Retinal pigment epithelial cell (primary cell): ENCODE measurements at places on chromosomes 11 and 22.

DNA sequence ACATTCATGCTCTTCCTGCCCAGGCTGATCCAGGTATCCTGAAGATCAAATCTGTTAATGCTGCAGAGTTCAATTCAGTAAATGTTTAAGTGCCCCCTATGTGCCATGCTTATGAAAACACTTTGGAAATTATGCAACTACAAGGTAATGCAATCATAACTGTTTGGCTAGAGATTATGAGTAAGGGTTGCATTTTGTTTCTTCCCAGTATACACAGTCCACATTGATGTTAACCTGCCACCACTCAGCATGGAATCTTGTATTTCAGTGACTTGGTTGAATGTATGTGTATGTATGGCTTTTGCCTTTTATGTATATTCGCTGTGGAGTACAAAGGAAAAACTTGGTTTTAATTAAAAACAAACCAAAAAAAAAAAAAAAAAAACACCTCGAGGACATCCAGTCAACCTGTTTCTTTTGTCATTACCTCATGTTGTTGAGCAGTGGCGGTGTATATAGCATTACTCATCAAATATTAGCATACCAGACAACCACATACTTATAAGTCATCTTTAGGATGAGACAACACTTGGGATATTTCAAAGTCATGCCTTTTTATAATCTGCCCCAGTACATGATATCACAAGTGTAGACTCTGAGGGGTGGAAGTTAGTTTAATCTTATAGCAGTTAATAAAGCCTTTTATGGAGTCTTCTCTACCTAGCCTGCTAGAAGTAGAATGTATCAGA lies 86.1 kb upstream of the HORMAD2 start:
- DNase-seq: peak; percentile 74

GRCh38 chr11:4607096-4607495 lies 935 bp downstream of the TRIM68 start:
- DNase-seq: no peak

- no peak for DNase-seq
These were observed 444.9 kb upstream of the KIRREL3 start for GRCh38 chr11:127445476-127445875.

DNA sequence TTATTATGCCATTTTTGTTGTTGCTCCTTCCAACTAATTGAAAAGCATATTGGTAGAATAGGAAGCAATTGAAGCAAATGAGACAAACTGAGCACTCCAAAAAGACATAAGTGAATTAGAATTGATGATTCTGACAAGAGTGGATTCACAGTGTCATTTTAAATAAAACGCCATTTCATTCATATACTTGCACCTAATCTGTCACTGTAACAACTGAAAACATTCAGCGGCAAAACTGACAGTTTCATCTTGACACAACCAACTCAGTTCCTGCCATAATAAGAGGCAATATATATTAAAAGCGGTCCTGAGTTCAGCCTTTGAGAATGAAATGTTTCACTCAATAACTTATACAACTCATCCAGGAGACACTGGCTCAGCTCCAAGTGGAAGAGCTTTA lies 306.8 kb downstream of the CNTN5 start:
- DNase-seq: no peak

DNA sequence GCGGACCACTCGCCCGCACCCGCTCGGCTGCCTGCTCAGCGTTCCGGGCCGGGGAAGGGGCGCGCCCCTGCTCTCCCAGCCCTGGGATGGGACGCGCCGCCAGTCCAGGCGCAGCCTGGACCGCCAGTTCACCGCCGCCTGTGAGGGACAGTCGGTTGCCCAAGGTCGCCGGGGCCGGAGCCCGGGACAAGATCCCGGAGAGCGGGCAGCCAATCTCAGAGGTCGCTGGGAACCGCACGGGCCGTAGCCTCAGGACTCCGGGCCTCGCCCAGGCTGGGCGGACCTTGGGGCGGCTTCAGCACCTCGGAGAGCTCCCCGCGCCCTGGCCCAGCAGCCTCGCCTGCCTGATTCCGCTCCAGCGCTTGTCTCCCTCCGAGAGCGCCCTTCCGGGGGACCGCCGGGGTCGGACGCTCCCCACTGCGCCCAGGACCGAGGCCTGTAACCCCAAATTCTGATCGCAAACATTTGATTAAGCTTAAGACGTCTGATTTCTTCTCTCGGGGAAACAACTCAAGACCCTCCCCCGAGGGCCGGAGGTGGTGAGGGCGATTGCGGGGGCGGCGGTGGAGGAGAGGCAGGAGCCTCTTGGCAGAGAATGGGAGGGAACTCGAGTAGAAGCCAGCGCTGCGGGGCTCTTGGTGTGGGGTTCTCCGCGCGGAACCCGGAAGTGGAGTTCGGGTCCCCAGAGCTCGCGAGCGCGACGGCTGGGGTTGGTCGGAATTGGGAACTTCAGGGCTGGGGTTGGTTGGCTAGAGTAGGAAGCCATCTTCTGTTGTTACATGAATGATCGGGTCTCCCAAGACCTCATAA lies 1.1 kb upstream of the CHRM4 start:
- no peak for DNase-seq

GRCh38 chr11:44766112-44766971 lies 39.6 kb downstream of the TSPAN18 start:
- DNase-seq: peak; percentile 79

DNA sequence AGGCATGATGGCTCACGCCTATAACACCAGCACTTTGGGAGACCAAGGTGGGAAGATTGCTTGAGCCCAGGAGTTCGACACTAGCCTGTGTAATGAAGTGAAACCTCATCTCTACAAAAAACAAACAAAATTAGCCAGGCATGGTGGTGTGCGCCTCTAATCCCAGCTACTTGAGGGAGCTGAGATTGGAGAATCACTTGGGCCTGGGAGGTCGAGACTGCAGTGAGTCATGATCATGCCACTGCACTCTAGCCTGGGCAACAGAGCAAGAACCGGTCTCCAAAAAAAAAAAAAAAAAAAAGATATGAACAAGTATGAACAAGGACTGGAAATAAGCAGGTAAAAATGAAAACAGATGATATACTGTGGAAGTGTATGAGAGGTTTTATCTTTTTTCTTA lies 54.1 kb upstream of the SOX6 start:
- no peak for DNase-seq

DNA sequence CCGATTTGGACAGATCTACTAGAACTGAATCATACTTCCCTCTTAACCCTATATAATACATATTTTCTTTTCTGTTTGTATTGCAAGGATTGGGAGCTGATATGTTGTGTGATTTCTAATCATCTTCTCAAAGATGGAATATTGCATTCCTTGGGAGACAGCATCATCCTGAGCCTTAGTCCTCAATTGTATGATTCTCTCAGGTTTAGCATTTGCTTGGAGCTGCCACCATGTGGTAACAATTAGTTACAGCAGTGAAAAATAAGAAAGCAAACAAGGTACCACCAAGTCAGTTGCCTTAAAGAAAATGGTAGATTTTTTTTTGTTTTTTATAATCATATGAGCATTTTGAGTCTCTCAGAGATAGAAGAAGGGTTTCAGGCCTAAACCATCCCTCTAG lies 11.9 kb downstream of the SNX19 start:
- DNase-seq: no peak

DNA sequence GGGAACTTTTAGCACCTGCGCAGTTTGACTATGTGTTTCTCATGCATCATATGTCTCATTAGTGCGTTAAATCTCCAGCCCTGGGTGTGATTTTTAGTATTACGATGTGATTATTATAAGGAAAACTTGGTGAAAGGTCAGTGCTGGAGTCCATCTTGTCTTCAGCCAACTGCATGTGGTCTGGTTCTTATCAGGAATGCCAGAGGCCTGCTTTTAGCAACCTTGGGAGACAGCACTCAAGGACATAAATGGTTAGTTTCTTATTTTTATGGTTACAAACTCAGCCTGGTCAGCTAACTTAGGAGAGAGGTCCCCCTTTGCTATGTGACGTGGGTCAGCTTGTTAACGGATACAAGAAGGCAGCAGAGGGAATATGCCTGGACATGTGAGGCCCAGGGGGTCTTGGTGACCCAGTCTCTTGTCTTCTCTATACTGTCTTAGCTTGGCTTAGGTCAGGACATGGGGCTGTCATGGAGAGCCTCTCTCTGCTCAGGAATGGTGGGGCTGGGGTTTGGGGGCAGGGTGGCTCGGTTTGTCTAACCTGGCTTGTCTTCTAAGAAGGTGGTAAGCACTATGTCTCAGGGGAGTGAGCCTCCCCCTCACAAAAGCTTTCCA lies 21.5 kb downstream of the KCTD21 start:
- no peak for DNase-seq

GRCh38 chr11:20367313-20367948 lies 3.9 kb downstream of the HTATIP2 start:
- DNase-seq: peak; percentile 77

DNA sequence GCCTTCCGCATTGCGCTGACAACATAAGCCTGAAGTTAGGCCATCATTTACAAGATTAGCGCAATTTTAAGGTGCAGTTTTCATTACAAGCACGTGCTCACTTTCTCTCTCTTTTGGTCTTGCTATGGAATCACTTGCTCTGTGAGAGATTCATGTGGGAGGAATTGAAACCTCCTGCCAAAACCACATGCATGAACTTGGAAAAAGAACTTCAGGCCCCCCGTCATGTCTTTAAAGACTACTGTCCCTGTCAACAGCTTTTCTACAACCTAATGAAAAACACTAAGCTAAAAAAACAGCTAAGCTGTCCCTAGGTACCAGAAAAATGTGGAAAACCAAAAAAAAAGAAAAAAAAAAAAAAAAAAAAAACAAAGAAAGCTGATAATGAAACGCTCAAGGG lies 1707.6 kb upstream of the RAG2 start:
- DNase-seq: no peak

DNA sequence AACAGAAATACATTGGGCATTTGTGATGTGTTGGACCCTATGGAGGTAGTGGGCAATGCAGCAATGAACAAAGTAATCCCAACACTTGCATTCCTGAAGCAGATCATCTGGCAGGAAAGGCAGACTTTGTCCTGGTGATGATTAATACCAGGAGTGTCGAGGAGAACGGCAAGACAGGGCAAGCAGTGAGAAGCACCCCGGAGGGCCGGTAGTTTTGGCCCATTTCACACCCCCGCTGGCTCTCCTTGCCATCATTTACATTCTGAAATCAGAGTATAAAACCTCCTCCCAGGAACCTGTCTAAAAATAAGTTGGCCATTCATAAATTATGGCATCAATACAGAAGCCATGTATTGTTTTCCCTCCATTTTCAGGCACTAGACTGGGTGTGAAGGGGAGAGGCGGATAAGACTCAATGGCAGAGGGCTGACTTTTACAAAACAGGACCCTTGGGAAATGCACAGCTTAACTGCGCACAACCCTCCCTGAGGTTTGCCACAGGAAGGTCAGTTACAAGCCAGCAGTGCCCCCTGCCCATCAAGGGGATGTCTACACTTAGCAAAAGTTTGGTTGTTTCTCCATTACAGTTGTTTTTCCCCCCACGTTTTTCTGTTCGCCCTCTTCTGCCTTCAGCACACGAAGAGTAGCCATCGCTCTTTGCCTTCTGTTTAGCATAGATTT lies 55.6 kb downstream of the OPCML start:
- no peak for DNase-seq

DNA sequence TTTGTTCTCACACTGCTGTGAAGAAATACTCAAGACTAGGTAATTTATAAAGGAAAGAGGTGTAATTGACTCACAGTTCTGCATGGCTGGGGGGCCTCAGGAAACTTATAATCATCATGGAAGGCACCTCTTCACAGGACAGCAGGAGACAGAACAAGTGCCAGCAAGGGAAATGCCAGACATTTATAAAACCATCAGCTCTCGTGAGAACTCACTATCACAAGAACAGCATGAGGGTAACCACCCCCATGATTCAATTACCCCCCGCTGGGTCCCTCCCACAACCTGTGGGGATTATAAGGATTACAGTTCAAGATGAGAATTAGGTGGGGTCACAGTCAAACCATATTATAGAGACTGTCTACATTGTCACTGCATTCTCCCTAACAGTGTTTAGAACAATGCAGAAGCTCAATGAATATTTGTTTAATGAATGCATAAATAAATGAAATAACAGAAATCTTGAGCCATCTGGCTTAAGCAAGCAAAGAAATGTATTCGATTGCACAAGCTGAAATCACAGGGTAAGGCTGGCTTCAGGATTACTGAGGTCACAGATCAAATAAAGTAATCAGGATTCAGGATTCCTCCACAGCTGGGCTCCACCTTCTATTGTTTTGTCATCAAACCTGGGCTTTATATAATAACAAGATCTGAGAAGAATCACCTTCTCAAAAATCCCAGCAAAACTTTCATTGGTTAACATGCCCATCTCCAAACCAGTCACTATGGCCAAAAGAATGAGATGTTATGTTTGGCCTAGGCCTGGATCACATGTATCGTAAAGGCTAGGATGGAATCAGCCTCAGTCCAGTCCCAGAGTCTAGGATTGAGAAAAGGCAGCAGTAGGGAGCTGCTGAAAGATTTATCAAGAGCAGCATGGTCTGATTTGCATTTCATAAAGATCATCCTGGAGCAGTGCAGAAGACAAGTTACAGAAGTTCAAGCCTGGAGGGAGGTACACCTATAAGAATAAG lies 137.8 kb upstream of the UBASH3B start:
- DNase-seq: no peak

DNA sequence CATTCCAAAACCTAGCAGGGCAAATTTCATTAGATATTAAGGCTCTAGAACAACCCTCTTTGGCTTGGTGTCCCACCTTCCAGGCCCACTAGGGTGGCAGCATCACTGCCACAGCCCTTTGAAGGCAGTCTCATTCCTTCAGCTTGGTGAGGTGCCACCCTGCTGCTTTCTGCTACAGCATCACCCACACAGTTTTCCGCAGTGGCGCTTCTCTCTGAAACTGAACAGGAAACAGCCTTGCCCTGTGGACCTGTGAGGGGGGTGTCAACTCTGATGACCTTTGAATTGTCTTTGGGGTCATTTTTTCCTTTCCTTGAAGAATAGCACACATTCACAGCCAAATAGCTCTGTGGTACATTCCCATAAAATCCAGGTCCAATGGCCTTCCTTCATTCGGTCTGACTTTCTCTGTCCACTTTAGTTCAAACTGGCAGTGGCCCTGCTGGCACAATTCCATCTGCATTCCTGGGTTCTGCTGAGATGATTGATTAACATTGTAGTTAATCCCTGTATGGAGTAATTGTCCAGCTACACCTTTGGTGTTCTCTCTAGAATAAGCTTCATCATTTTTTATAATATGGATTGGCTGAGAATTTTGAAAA lies 251.9 kb upstream of the FAT3 start:
- peak; percentile 81 for DNase-seq

- peak; percentile 88 for DNase-seq
These were observed 28.3 kb upstream of the USP47 start for GRCh38 chr11:11813288-11813962.

GRCh38 chr22:19984851-19985811 lies 31.5 kb downstream of the ARVCF start:
- DNase-seq: no peak

DNA sequence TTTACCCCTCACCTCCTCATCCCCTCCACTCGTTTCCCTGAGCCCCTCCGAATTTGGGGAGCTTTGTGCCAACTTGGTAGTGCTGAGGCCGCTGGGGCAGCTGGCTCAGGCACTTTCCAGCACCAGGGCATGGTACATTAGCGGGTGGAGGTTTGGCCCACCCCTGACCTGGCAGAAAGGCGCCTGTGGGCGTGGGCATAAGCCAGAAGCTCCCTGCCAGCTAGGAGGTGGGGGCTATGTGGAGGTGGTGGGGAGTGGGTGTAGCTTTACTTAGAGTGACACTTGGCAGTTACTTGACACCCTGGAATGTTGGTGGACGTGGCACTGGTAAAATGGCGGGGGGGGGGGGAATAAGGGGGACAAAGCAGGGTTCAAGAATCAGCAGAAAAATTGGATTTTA lies 10.3 kb upstream of the IGF2 start:
- no peak for DNase-seq
